ENCODE measurements at places on chromosomes 12 and 14.

- H3K27me3 ChIP-seq = no peaks in the 10 kb centered on the region
- no peak for DNase-seq
- no peak overlapping the region for H3K27ac ChIP-seq
- H3K4me3 ChIP-seq = no peak overlapping the region
- no peaks in the 10 kb centered on the region for H3K36me3 ChIP-seq
- no peaks in the 10 kb centered on the region for H3K4me1 ChIP-seq
Observed at GRCh38 chr12:19189522-19189921, 60.0 kb downstream of the PLEKHA5 start.

- H3K27me3 ChIP-seq = no peaks in the 10 kb centered on the region
- no peaks in the 10 kb centered on the region for H3K4me1 ChIP-seq
- H3K4me3 ChIP-seq = no peak overlapping the region
- H3K27ac ChIP-seq = no peak overlapping the region
- no peak for DNase-seq
Observed at GRCh38 chr14:27995691-27996090, 770.9 kb upstream of the FOXG1 start.

- H3K27me3 ChIP-seq = no peaks in the 10 kb centered on the region
- H3K4me1 ChIP-seq = no peaks in the 10 kb centered on the region
- no peaks in the 10 kb centered on the region for H3K36me3 ChIP-seq
- DNase-seq = no peak
- no peak overlapping the region for H3K27ac ChIP-seq
Observed at GRCh38 chr14:50677527-50678063, 9.5 kb upstream of the SAV1 start.

- no peaks in the 10 kb centered on the region for H3K27me3 ChIP-seq
- H3K36me3 ChIP-seq = no peaks in the 10 kb centered on the region
- H3K4me3 ChIP-seq = no peak overlapping the region
- H3K4me1 ChIP-seq = no peaks in the 10 kb centered on the region
- no peak for DNase-seq
- no peak overlapping the region for H3K27ac ChIP-seq
Observed at GRCh38 chr12:118430516-118430915, 54.2 kb downstream of the SUDS3 start.

DNA sequence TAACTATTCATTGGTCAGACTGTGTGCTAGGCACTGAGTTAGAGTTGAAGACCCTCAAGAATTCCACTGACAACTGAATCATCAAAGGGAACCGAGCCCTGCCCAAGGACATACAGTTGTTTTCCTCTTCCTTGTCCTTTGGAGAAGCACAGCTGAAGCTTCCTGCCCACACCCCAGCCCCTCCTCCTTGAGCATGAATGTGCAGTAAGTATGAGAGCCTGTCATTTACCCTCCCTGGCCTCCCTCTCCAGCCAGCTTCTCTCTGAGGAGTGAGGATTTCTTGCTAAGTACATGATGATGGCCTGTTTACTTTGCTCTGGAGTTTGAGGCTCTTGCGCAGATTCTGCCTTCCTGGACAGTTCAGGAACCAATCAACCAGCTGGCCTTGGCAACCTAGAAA is 235.2 kb downstream of the CACNA1C start:
- no peak overlapping the region for H3K4me3 ChIP-seq
- no peak for DNase-seq
- H3K27me3 ChIP-seq = peaks cover 3% of the 10 kb centered on the region
- no peaks in the 10 kb centered on the region for H3K36me3 ChIP-seq
- no peak overlapping the region for H3K27ac ChIP-seq

Measured in CD8-positive, alpha-beta memory T cell (primary cell).